ENCODE measurements at places on chromosomes 16 and 17. TPM values are rescaled to one million over a fixed set of nuclear protein-coding genes. Genes with fewer than 3 reads are reported as not detected.

The GRIN2A gene
- not detected for total RNA-seq

The TP53TG3F gene
- total RNA-seq, result not detected

The OTOP2 gene
- total RNA-seq, result not detected

The SP6 gene
- total RNA-seq, result 1.8 TPM

The DNAH17 gene
- not detected for total RNA-seq

The LRRC37A gene
- 1.4 TPM for total RNA-seq

- DNase-seq, result peak; percentile 38
Measured at GRCh38 chr17:39923836-39924690, 3.3 kb downstream of the ORMDL3 start.

GRCh38 chr17:74778960-74779359 is 2.8 kb upstream of the NAT9 start:
- no peak for DNase-seq

DNA sequence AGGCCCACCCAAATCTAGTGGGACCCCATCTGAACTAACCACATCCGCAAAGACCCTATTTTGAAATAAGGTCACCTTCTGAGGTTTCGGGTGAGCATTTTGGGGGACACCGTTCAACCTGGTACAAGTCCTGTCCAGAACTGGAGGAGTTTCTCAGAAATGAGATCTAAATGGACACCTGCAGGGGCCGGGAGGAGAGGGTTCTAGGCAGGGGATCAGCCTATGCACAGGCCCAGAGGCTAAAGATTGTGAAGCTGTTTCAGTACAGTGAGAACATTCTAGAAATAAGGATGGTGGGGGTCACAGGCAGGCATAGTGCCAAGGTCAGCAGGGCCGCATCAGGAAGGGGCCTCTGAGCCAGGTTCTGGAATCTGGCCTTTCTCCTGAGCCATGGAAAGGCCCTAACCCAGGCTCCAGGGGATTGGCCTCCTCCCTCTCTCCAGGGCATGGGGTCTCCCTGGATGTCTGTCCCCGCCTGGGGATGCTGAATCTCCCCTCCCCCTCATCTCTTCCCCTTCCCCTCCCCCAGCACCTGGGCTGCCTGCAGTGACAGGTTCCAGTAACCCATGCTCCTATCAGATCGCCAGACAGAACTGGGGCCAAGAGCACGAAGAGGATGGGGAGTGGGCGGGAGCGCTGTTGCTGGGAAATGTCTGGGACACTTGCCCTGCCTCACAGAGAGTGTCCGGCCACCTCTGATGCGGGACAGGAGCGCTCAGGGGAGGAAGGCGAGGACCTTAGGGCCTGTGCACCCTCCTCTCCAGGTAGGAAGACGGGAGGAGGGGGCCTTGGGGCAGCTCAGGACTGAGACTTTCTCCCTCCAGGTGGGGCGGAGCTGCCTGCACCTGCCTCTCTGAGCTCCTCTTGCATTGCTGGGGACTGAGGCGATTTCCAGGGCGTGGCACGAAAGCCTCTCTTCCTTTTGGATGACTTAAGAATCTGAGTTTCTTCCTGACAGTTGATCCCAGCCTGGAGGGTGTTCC is 321.4 kb upstream of the TNRC6C start:
- DNase-seq, result no peak

DNA sequence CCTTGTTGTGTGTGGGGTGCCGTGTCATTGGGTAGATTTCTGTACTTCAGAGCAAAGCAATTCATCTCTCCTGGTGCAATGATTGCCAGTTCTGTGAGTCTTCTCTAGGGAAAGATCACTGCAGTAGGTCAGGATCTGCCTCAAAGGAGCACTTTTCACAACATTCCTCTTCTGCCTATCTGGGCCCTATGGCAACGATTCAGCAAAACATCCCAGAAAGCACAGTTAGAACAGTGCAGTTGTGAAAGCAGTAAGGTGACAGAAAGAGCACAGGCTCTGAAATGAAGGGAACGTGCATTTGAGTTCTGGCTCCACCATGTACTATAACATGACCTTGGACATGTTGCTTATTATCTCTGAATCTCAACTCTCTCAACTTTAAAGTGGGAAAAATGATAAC is 178.5 kb upstream of the N4BP1 start:
- DNase-seq, result no peak

GRCh38 chr17:65584604-65585521 is 23.4 kb upstream of the AXIN2 start:
- no peak for DNase-seq

GRCh38 chr16:53605831-53606400 is 97.7 kb downstream of the RPGRIP1L start:
- DNase-seq, result no peak

GRCh38 chr16:81513204-81514040 is 68.8 kb downstream of the CMIP start:
- DNase-seq, result no peak

- no peak for DNase-seq
Measured at GRCh38 chr16:48629016-48629415, 19.0 kb upstream of the N4BP1 start.

DNA sequence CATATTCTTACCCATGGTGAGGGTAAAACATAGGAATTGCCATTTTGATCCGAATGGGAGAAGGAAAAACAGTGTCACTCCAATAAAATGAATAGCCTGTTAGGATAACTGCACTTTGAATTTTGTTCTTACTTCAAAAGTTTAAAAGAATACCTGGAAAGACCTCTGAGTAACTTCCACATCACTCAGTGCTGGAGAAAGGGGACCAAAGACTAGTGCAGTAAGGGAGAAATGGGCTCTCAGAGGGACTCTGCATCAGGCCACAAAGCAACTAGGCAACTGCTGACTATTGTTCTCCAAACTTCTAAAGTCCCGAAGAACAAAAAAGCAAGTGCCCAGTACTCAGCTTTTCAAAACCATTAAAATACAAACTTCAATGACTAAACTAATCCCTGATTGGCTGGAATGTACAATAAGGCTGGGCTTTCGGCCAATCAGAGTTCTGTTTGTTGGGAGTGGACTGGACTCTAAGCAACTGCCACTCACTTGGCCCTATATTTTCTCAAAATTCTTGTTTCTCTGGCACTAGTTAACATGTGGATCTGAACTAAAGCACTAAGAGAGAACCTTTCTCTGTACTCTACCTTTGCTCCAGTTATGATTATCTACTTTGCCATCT is 6.2 kb downstream of the DNAJC7 start:
- peak; percentile 66 for DNase-seq

DNA sequence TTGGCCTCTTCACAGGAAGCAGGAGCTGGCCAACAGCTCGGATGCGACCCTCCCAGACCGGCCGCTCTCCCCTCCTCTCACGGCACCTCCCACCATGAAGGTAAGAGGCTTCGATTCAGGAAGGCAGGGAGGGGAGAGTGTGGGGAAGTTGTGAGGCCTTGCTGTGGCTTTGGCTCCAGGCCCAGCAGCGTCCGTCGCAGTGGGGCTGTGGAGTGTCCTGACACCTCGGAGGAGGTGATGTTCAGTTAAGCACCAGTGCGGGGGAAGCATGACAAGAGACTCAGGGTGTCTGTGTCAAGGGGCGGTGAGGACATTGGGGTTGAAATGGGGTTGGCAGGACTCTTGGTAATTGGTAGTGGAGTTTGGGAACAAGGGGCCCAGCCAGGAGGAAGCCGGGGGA is 109.0 kb downstream of the RAP1GAP2 start:
- DNase-seq, result no peak

- DNase-seq, result no peak
Measured at GRCh38 chr16:89347807-89348206, 130.3 kb downstream of the ZNF778 start.

DNA sequence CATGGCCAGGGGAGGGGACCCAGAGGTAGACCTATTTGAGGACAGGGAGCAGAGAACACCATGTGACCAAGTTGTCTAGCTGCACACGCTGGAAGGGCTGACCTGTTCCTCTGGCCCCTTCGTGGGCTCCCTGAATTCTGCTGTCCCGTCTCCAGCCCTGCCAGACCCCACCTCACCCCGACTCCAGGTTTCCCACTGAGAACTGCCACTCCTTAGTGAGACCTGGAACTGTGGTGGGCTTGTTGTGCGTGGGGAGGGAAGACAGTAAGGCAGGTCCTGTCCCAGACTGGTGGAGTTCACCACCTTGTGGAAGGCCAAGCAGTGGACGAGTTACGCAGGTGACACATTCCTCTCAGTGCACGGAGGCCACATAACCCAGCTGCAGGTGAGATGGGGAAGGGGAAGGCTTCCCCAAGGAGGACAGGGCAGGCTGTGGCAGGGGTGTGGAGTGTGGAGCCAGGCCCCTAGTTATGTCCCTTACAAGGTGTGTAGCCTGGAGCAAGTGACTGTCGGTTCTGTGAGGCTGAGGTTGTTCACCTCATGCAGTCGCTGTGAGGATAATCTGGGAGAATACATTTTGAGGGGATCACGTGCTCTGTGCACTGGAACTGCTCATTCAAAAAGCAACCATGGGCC is 54.7 kb downstream of the USP22 start:
- DNase-seq, result no peak

DNA sequence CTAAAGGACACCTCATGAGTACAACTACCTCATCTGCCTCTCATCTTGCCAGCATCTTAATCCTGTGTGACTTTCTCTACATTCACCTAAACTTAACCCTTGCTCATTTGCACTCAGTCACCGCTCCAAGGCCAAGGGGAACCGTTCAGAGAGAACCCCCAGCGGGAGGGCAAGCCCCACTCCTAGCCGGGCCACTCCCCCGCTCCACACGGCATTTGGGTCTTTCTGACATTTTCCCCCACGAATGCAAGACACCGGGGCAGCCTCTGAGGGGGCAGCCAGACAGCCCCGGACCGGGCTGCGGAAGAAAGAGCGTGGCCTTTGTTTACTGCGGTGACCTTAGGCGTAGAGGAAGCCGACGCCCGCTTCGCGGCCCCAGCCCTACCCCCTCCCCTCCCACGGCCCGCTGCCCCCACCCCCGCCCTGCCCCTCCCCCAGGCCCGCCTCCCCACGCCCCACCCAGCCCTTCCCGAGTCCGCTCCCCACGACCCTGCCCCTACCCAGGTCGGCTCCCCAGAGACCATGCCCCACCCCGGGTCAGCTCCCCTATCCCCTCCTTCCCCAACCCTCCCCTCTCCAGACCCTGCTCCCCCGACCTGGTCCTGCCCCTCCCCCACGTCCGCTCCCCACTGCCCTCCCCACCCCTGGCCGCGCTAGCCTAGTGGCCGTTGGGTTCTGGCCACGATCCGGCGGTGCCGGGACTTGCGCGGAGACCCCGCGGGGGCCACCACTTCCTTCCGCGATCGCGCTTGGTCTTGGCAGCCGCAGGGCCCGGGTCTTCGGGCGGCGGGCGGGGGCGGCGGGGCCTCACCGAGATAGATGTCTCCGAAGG is 789 bp downstream of the CSNK1D start:
- no peak for DNase-seq

DNA sequence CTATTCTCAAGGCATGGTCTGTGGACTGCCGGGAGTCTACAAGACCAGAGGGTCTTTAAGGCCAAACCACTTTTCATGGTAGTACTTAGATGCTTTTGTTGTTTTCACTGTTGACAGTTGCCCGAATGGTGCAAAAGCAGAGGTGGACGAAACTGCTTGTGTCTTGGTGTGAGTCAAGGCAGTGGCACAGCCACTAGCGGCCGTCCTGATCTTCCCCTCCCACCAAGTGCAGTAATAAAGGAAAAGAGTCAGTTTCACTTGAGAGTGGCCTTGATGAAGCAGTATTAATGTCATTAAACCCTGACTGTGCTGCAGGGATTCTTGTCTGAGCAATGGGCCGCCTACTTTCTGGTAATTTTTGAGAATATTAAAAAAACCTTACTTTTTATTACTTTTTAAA is 109.1 kb downstream of the PRKCA start:
- no peak for DNase-seq

GRCh38 chr17:31373150-31374093 is 18.1 kb upstream of the RAB11FIP4 start:
- peak; percentile 61 for DNase-seq

- DNase-seq, result peak; percentile 99
Measured at GRCh38 chr17:67390646-67391361, 13.7 kb downstream of the PITPNC1 start.

- DNase-seq, result no peak
Measured at GRCh38 chr16:12794486-12795387, 8.9 kb downstream of the CPPED1 start.

DNA sequence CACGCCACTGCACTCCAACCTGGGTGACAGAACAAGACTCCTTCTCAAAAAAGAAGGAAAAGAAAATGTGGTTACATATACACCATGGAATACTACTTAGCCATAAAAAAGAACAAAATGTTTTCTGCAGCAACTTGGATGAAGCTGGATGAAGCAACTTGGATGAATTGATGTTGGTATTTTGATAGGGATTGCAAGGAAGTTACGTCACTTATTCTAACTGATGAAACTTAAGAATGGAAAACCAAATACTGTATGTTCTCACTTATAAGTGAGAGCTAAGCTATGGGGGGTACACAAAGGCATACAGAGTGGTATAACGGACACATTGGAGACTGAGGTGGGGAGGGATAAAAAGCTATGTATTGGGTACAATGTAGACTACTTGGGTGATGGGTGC is 17.5 kb downstream of the PLA2G10 start:
- DNase-seq, result no peak

DNA sequence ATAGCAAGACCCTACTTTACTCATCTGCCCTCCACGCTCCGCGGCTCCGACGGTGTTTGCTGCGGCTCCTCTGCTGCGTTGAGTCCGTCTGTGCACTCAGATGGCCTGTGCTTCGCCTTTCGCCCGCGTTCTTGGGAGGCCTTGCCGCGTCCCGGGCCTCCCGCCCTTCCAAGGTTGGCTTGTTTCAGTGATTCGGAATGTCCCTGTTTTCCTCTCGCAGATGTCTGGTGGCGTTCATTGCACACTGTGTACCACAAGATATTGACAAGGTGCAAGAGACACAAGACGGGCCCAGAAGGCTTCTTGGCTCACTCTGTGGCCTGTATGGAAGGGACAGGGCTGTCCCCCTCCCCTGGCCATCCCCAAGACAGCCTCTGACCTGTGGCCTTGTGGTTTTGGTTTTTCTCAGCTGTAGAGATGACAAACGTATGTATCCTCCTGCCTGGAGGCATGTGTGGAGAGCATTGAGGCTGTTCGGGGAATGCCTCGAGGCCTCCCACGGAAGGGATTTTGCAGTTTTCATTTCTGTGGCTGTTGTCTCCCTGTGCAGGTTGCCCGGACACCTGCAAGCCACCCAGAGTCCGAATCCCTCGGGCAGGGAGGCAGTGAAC is 15.4 kb downstream of the MGRN1 start:
- no peak for DNase-seq

GRCh38 chr17:70702683-70703255 is 533.4 kb downstream of the KCNJ2 start:
- no peak for DNase-seq

GRCh38 chr17:48262982-48263730 is 155.6 kb downstream of the SNX11 start:
- no peak for DNase-seq

DNA sequence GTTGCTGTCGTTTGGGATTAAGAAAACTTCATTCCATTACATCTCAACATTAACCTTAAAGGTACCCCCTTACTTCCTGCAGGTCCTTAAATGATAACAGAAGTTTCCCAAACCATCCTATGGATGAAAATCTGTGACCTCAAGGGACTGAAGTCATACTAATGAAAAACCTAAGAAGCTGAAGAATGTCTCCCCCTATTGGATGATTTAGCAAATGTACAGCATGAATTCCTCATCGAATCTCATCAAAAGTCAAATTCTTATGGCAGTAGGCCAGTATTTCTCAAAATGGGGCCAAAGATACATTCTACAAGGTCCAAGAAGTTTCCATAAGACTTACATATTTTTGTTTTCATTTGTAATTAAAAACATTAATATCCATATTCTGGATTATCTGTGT is 13.5 kb downstream of the SCO1 start:
- DNase-seq, result no peak

- no peak for DNase-seq
Measured at GRCh38 chr17:48725288-48726064, 2.5 kb downstream of the PRAC2 start.

GRCh38 chr17:41315814-41316445 is 420 bp upstream of the KRTAP17-1 start:
- no peak for DNase-seq
